Stomach (tissue), 19 donors: ENCODE measurements at places on chromosomes 4 and X. TPM values are rescaled to one million over a fixed set of nuclear protein-coding genes. Genes with fewer than 3 reads are reported as not detected.

- H3K4me3 ChIP-seq, result no peak overlapping the region
- H3K36me3 ChIP-seq, result no peaks in the 10 kb centered on the region
- no peak for DNase-seq
- no peaks in the 10 kb centered on the region for H3K4me1 ChIP-seq
Measured at GRCh38 chrX:25191403-25191802, 175.6 kb upstream of the ARX start.

- H3K27ac ChIP-seq, result no peak overlapping the region
- no peaks in the 10 kb centered on the region for H3K36me3 ChIP-seq
- H3K27me3 ChIP-seq, result no peaks in the 10 kb centered on the region
- H3K4me1 ChIP-seq, result no peaks in the 10 kb centered on the region
- no peak for DNase-seq
- no peak overlapping the region for H3K4me3 ChIP-seq
Measured at GRCh38 chr4:151472297-151472696, 63.3 kb downstream of the FHIP1A start.

- DNase-seq, result peak; percentile 69
- no peaks in the 10 kb centered on the region for H3K36me3 ChIP-seq
- H3K4me3 ChIP-seq, result no peak overlapping the region
- H3K27ac ChIP-seq, result no peak overlapping the region
- peaks cover 21% of the 10 kb centered on the region for H3K4me1 ChIP-seq
Measured at GRCh38 chr4:38489011-38489861, 174.8 kb upstream of the KLF3 start.

The MAGEE1 gene
- total RNA-seq, result not detected

- no peaks in the 10 kb centered on the region for H3K27me3 ChIP-seq
- H3K36me3 ChIP-seq, result peaks cover 5% of the 10 kb centered on the region
- no peak overlapping the region for H3K27ac ChIP-seq
- no peak for DNase-seq
- H3K4me3 ChIP-seq, result no peak overlapping the region
- no peaks in the 10 kb centered on the region for H3K4me1 ChIP-seq
Measured at GRCh38 chr4:168979338-168979737, 30.7 kb downstream of the CBR4 start.

DNA sequence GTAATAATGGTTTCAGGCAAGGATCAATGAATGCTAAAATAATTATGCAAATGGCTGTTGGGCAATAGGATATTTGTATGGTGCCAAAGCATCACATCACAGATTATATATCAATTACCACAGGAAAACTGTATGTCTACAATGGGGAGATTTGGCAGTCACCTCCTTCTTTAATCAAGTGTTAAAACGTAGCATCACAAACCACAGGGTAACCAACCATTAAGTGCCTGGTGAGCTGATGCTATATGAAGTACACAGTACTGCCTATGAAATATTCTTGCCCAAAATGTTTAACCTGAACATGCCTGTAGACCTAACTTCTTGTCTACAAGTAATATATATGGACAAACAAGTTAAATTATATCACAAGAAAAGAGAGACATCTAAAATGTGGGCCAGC is 25.3 kb downstream of the MECP2 start:
- peaks cover 27% of the 10 kb centered on the region for H3K4me1 ChIP-seq
- no peak overlapping the region for H3K27ac ChIP-seq
- no peaks in the 10 kb centered on the region for H3K36me3 ChIP-seq
- no peaks in the 10 kb centered on the region for H3K27me3 ChIP-seq
- no peak for DNase-seq
- H3K4me3 ChIP-seq, result no peak overlapping the region

DNA sequence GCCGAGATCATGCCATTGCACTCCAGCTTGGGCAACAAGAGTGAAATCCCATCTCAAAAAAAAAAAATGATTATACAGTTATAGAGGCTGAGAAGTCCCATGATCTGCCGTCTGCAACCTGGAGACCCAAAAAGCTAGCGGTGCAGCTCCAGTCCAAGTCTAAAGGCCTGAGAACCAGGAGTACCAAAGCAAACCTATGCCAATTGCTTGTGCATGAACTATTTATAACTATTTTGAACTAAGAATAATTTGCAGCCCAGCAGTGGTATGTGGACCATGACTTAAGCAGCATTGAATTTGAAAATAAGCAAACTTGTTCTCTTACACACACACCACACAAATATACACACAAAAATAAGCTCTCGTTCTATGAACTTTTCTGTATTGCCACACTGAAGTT is 51.8 kb downstream of the TASL start:
- no peak overlapping the region for H3K27ac ChIP-seq
- H3K4me3 ChIP-seq, result no peak overlapping the region
- DNase-seq, result no peak
- no peaks in the 10 kb centered on the region for H3K27me3 ChIP-seq
- H3K4me1 ChIP-seq, result no peaks in the 10 kb centered on the region
- H3K36me3 ChIP-seq, result no peaks in the 10 kb centered on the region

- peaks cover 19% of the 10 kb centered on the region for H3K27me3 ChIP-seq
- H3K27ac ChIP-seq, result no peak overlapping the region
- no peak overlapping the region for H3K4me3 ChIP-seq
- no peaks in the 10 kb centered on the region for H3K4me1 ChIP-seq
Measured at GRCh38 chrX:48688531-48689150, 5.0 kb downstream of the WAS start.
